Peyer's patch (tissue), 4 donors: ENCODE measurements at places on chromosomes 2 and 18. TPM values are rescaled to one million over a fixed set of nuclear protein-coding genes. Genes with fewer than 3 reads are reported as not detected.
A peak's percentile ranks its signal among the peaks of the same experiment; 100 is the strongest.

SERPINB2 gene
- not detected for total RNA-seq

SCTR gene
- total RNA-seq: 0.54 TPM

DNA sequence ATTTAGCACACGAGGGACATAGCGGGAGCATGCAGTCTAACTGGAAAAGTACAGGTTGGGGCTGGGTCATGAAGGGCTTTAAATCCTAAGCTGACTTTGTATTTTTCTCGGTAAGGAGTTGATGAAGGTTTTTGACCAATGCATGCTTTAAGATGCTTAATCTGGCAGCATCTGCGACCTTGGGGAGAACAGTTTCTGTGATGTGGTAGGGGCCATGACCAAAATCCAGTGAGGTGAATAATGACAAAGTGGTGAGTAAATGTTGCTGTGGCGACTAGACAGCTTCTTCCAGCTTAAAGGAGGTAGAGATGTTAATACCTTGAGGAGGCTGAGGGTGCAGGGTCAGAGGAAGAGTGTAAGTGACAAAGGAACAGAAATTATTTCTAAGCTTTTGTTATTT is 174.6 kb upstream of the ALPP start:
- DNase-seq: no peak

GRCh38 chr2:10309286-10309685 is 6.6 kb downstream of the HPCAL1 start:
- no peak for DNase-seq

- no peak for DNase-seq
These were observed 251.3 kb downstream of the RDH14 start for GRCh38 chr2:18309188-18309587.

DNA sequence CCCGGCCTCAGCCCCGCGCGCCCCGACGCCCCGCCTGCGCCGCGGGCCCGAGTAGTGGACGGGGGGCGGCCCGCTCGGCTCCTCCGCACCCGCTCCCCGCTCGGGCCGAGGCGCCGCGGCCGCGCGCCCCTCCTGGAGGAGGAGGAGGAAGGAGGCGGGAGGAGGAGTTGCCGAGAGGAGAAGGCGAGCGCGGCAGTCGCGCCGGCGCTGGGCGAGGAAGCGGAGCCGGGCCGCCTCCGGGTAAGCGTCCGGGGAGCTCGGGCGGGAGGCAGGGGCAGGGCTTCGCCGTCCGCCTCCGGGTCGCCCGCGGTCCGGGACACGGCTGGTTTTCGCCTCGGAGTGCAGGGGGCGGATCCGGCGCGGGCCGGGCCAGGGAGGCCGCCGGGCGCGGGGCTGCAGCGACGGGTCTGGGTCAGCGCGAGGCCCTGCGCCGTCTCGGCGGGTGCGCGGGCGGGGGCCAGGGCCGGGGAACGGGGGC is at the start of gene SOCS6:
SOCS6 (plus strand) TSS at position 195 of the 478 bp plus-strand sequence. CDS start 35,624 bp downstream, outside the sequence.
- DNase-seq: peak; percentile 82

GRCh38 chr2:199461711-199462346 is 4.1 kb upstream of the SATB2 start:
- peak; percentile 63 for DNase-seq

DNA sequence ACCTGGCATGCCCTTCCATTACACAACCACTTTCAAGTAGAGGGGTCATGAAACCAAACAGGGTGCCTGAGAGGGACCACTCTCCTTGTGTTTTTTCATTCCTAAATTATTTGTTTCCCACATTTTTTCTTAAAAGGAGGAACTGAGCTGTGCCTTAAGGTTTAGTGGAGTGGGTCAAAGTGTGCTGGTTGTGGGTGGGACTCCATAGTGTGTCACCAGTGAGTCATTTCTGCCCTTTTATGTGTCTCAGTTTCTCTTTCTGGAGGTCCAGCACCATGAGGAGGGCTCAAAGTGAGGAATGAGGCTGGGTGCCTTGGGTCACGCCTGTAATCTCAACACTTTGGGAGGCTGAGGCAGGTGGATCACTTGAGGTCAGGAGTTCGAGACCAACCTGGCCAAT is 37.8 kb downstream of the COMMD1 start:
- DNase-seq: no peak

DNA sequence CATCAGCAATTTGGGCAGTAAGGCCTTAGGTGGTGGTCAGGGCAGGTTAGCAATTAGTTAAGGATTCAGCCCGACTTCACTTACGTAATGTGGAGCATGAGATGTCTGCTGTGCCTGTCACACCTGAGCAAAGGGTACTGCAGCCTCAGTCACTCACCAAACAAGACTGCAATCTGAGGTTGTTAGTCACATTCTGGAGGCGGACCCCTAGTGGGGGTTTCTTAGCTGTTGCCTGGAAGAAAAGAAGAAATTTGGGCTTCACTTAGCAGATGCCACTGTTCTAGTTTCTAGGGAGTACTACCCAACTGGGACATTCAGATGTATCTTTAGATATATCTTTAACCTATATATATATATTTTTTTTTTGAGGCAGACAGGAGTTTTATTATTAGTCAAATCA is 529.9 kb downstream of the SLC4A3 start:
- DNase-seq: no peak

DNA sequence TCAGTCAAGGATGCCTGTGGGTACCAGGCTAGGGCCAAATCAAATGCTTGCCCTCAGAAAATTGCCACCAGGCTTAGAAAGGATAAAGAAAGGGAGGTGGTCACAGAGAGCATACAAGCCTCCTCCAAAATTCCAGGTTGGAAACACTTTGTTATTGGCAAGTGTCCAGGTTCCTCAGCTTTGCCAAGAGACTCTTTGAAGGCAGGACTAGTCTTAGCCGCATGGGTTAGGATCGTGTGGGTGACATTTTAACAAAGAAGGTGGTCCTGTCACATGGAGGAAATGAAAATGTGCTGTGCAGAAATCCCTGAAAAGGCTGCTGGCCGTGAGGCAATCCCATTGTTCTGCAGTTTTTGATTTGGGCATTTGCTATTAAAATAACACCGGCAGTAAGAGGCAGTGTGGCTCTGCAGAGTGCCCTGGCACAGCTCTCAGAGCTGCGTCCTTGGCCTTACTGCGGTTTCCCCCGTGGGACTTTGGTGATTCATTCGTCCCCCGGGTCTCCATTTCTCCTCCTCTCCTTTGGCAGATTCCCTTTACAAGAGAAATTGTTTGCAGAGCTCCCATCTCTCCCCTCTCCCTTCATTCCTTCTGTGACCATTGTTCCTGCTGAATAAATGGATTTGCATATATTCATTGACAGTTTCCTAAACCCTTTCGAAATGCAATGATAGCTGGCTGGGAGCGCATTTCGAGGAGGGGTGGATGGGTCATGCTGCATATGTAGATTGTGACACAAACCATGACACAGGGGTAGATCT is 187.3 kb downstream of the VAPA start:
- DNase-seq: no peak

- no peak for DNase-seq
These were observed 344.8 kb downstream of the TGIF1 start for GRCh38 chr18:3794537-3795348.
